ENCODE measurements at places on chromosomes 2 and 18.

DNA sequence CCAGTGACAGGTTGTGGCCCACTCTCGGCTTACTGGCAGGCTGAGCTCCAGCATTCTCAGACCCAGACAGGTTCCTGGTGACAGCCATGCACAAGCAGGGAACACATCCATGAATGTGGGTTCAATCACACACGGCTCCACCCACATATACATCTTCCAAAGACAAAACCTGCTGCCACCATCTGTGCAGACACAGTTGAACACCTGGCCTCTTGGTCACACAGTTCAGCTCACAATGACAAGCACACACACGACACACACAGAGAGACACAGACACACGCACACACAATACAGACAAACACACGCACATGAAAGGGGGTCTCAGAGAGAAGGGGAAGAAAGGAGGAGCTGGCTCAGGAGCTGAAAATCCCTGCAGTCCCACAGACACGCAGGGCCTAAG is 32.1 kb upstream of the PTMA start:
- DNase-seq, result no peak

DNA sequence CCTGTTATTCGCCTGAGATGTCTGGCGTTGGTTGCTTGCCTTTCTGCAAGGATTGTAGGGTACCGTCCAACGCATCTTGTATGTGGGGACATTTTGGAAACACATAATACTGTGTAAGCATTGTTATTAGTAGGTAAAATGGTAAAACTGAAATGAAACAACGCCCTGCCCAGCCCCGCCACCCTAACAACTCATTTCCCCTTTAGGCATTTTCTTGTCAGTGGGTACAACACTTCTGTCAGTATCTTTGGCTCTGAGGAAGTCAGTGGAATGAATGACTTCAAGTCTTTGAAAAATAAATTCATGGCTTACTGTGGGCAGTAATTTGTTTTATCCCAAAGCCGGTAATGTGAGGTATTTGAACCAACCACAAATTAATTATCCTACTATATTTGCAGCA is 86.0 kb downstream of the FMNL2 start:
- no peak for DNase-seq

DNA sequence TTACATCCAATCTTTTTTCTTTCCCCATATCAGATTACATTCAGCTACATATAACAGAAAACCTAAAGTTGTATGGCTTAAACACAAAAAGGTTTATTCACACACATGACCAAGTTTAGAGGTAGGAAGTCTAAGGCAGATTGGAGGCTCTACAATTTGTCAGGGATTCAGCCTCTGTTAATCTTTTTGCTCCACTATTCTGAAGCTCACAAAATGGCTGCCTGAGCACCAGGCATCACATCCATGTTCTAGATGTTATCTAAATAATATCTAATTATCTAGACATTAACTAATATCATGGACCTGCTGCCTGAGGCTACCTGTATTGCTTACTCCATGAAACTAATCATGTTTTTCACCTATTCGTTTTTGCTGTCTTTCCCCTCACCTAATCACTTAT is 23.7 kb upstream of the DSC2 start:
- no peak for DNase-seq

DNA sequence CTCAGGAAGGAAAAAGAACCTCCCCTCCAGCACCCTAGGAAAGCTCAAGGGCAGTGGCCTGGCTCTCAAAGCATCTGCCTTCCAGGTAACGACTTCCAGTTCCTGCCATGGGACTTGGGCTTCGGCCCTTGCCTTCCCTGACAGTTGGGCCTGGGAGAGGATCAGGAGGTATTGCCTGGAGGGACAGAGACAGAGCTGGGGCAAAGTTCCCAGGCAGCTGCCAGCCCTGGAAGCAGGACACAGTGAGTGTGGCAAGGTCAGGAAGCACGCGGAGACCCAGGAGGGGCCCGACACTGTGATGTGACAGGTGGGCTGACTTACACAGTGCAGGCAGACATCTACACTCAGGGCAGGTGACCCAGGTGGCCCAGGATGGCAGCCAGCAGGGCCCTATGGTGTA is 87.5 kb upstream of the BOD1L2 start:
- DNase-seq, result no peak

DNA sequence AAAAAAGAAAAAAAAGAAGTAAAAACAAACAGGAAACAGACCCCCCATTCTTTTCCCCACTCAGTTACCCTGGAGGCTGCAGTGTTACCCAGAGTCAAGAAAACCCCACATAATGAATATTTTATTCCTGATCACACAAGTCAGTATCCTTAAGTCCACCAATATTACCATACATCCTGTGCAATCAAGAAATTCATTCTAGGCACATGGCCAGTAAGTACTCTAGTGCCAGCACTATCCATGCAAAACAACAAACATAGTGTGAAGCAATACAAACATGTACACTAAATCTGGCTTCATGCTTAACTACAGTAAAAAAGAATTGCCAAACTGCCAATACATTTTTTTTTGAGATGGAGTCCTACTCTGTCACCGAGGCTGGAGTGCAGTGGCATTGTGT is 111.6 kb downstream of the FAM168B start:
- no peak for DNase-seq

Data from bronchial epithelial cell (primary cell).